ENCODE measurements at places on chromosomes 4 and X.

DNA sequence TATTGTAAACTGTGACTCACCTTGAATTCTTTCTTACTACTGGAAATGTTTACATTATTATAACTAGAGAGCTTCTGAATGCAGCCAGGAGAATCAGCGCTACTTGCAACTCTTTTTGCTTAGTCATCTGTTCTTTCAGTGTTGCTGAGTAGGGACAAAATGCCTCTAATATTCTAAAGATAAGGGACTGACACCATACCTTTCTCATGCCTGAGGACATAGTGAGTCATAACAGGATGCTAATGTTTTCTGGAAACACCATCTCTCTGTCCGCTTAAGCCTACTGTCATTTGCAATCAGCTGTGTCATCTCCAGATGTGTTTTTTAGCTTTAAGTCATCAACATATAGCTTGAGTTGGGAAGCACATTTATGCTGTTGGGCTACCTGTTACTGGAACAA is 108.3 kb downstream of the QRFPR start:
- no peak overlapping the region for H3K27ac ChIP-seq
- no peaks in the 10 kb centered on the region for H3K4me1 ChIP-seq
- DNase-seq = no peak
- no peak overlapping the region for H3K4me3 ChIP-seq

DNA sequence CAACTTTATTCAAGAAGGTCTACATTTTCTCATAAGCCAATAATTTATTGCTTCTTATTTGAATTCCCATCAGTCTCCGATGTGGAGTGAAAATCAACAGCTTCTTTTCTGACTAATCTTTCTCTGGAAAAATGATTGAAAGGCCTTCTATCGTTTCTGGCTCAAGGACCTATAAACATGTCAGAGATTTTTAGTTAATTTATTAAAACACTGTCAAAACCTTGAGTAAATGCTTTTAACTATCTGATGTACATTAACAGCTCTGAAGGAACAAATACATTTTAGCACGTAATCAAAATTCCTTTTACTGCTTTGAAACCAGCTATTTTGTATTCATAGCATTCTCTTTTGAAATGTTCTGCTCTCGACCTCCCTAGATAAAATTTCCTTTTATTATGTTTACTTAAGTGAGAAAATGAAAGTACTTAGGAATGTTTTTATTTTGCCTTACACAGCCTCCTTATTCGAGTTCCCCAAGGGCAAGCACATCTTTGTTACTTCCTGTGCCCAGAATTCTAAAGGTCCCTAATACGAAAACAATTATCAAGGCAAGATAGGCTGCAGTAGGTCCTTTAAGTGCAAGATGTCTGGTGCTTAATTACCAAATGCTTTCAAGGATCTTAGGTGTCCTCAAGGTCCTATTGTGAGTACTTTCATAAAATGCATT is 3.1 kb upstream of the ZFX start:
- no peak overlapping the region for H3K4me3 ChIP-seq
- H3K27ac ChIP-seq = no peak overlapping the region
- no peaks in the 10 kb centered on the region for H3K27me3 ChIP-seq
- no peaks in the 10 kb centered on the region for H3K36me3 ChIP-seq
- DNase-seq = no peak

GRCh38 chr4:36494747-36495146 is 213.3 kb downstream of the DTHD1 start:
- no peak overlapping the region for H3K27ac ChIP-seq
- no peaks in the 10 kb centered on the region for H3K27me3 ChIP-seq
- no peaks in the 10 kb centered on the region for H3K36me3 ChIP-seq
- DNase-seq = no peak
- H3K4me1 ChIP-seq = no peaks in the 10 kb centered on the region
- H3K4me3 ChIP-seq = no peak overlapping the region

- H3K27me3 ChIP-seq = no peaks in the 10 kb centered on the region
- peaks cover 12% of the 10 kb centered on the region for H3K4me1 ChIP-seq
- DNase-seq = peak; percentile 55
- H3K36me3 ChIP-seq = no peaks in the 10 kb centered on the region
These were observed 38.8 kb downstream of the GAB1 start for GRCh38 chr4:143375326-143376073.

DNA sequence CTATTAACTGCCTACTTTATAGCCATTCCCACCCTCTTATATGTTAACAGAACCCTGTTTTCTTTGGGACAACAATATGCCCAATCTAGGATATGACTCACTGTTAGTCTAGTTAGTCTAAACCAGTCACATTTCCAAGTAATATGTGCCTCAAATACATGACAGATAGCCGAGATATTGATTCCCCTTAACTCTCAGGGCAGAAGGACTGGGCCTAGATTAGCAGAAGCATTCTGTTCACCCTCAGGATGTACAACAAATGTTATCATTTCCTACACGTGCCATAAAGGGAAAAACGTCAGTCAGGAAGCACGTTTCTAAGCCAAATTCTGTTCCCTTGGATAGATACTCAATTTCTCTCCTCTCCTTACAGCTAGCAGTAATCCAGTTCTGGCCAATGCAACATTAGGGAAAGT is 114.1 kb downstream of the SLC10A7 start:
- no peak for DNase-seq
- H3K4me3 ChIP-seq = no peak overlapping the region
- H3K36me3 ChIP-seq = no peaks in the 10 kb centered on the region

DNA sequence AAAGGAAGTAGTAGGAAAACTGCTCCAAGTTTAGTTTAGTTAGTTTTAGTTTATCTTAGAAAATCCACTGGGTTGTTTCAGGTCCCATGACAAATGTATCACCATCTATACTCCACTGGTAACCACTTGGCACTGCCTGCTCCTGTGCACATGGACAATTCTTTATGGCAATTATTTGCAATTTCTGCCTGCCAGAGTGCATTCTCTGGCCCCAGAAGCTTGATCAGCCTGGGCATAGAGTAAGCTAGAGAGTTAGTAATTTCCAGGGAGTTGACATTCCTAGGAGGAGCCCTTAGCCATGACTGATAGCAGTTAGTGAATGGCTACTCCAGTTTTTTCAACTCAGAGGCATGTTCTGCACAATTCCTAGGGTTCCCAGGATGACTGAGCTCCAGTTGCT is 203.2 kb upstream of the FGF13 start:
- no peak for DNase-seq
- no peak overlapping the region for H3K27ac ChIP-seq
- H3K4me3 ChIP-seq = no peak overlapping the region
- H3K27me3 ChIP-seq = no peaks in the 10 kb centered on the region
- H3K4me1 ChIP-seq = no peaks in the 10 kb centered on the region

DNA sequence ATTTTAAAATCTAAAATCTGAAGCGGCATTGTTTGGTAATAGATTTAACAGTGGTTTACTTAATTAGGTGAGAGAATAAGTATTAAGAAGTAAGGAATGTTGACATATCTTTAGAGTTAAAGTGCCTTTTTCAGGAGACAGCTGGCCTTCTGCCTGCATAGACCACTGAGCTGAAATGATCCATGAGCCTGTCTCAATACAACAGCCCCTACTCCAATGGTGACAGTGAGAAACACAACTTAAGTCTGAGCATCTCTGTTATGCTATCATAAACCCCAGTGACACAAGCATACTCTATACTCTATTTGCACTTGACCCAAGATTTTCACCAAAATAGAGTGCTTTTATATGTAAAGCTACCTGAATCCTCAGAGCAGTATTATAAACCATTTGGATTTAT is 137.9 kb downstream of the GRIA2 start:
- H3K36me3 ChIP-seq = no peaks in the 10 kb centered on the region
- H3K27me3 ChIP-seq = no peaks in the 10 kb centered on the region
- no peak overlapping the region for H3K4me3 ChIP-seq
- DNase-seq = no peak

- H3K4me3 ChIP-seq = no peak overlapping the region
- H3K27me3 ChIP-seq = no peaks in the 10 kb centered on the region
- no peak for DNase-seq
These were observed 21.3 kb downstream of the ETDA start for GRCh38 chrX:135273162-135273561.

- no peak overlapping the region for H3K27ac ChIP-seq
- no peaks in the 10 kb centered on the region for H3K36me3 ChIP-seq
- DNase-seq = no peak
- H3K4me3 ChIP-seq = no peak overlapping the region
- no peaks in the 10 kb centered on the region for H3K4me1 ChIP-seq
These were observed 4.3 kb upstream of the SLC4A4 start for GRCh38 chr4:71334465-71334882.

- no peak for DNase-seq
- H3K27ac ChIP-seq = no peak overlapping the region
- no peaks in the 10 kb centered on the region for H3K36me3 ChIP-seq
- no peaks in the 10 kb centered on the region for H3K4me1 ChIP-seq
- no peaks in the 10 kb centered on the region for H3K27me3 ChIP-seq
- H3K4me3 ChIP-seq = no peak overlapping the region
These were observed 985.0 kb downstream of the C4orf33 start for GRCh38 chr4:130080872-130081451.

GRCh38 chrX:126164226-126164625 is 1.9 kb downstream of the DCAF12L2 start:
- no peak overlapping the region for H3K4me3 ChIP-seq
- no peaks in the 10 kb centered on the region for H3K4me1 ChIP-seq
- no peaks in the 10 kb centered on the region for H3K27me3 ChIP-seq
- no peaks in the 10 kb centered on the region for H3K36me3 ChIP-seq
- H3K27ac ChIP-seq = no peak overlapping the region

DNA sequence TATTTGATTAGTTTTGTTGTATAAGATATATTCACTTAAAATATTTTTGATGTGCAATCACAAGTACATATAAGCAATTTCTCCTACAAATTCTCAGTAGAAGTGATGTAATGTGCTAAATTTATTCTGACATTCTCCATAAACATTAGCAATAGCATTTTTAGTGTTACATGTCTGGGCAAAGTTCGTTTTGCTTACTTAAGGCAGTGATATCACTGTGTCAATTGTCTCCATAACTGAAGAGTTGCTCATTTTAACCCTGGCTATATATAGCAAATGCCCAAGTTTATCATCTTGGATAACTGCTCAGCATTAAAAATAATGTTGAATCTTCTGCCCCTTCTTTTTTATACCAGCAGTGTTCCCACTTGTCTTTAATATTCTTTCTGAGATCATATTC is 340.0 kb upstream of the NDST4 start:
- no peaks in the 10 kb centered on the region for H3K27me3 ChIP-seq
- no peak overlapping the region for H3K27ac ChIP-seq
- no peak for DNase-seq
- H3K4me1 ChIP-seq = no peaks in the 10 kb centered on the region
- no peaks in the 10 kb centered on the region for H3K36me3 ChIP-seq

DNA sequence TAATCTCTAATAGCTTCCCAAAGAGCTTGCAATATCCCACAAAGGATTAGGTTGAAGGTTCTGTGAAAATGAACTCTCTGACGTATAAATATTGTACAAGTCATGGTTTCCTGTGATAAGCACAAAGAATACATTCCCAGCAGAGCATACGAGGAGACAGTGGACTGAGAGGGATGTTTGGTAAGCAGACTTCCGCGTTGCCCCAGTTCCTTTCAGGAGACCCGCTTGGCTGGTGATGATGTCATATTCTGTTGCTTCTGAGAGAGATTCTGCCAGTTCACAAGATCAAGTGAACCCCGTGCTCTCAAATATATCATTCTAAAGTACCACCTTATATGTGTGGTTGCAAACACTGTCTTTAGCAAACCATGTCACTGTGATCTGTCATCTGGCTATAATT is 323.9 kb upstream of the CASK start:
- no peaks in the 10 kb centered on the region for H3K27me3 ChIP-seq
- no peak overlapping the region for H3K27ac ChIP-seq

DNA sequence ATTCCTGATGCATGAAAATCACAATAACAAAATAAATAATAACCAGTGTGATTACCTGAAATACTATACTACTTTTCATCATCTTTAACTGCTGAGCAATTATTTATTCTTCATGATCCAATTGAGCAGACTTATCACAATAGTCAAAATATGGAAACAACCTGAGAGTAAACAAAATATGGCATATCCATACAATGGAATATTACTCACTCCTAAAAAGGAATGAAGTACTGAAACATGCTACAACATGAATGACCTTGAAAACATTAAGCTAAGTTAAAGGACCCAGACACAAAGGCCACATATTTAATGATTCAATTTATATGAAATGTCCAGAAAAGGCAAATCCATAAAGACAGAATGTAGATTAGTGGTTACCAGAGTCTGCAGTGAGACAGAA is 146.8 kb downstream of the MID1IP1 start:
- no peak for DNase-seq
- H3K27ac ChIP-seq = no peak overlapping the region
- H3K27me3 ChIP-seq = no peaks in the 10 kb centered on the region
- H3K4me3 ChIP-seq = no peak overlapping the region

- H3K36me3 ChIP-seq = no peaks in the 10 kb centered on the region
- no peak for DNase-seq
- no peak overlapping the region for H3K27ac ChIP-seq
- H3K27me3 ChIP-seq = no peaks in the 10 kb centered on the region
- H3K4me3 ChIP-seq = no peak overlapping the region
- no peaks in the 10 kb centered on the region for H3K4me1 ChIP-seq
These were observed 407.0 kb downstream of the BCOR start for GRCh38 chrX:39690541-39691415.

Data from aorta (tissue), 5 donors.